Caudate nucleus (tissue), 63 donors: ENCODE measurements at places on chromosomes 5 and 9.

GRCh38 chr9:34809504-34810186, 99.7 kb upstream of the CCL21 start:
- DNase-seq: no peak

- DNase-seq: no peak
These were observed 164.0 kb upstream of the ZNF608 start for GRCh38 chr5:124910354-124911016.

GRCh38 chr5:179376701-179377420, 31.6 kb upstream of the ADAMTS2 start:
- DNase-seq: no peak

- DNase-seq: no peak
These were observed 138.1 kb downstream of the NXNL2 start for GRCh38 chr9:88672874-88673689.

- no peak for DNase-seq
These were observed 185.1 kb upstream of the DMAC1 start for GRCh38 chr9:7984692-7985091.

DNA sequence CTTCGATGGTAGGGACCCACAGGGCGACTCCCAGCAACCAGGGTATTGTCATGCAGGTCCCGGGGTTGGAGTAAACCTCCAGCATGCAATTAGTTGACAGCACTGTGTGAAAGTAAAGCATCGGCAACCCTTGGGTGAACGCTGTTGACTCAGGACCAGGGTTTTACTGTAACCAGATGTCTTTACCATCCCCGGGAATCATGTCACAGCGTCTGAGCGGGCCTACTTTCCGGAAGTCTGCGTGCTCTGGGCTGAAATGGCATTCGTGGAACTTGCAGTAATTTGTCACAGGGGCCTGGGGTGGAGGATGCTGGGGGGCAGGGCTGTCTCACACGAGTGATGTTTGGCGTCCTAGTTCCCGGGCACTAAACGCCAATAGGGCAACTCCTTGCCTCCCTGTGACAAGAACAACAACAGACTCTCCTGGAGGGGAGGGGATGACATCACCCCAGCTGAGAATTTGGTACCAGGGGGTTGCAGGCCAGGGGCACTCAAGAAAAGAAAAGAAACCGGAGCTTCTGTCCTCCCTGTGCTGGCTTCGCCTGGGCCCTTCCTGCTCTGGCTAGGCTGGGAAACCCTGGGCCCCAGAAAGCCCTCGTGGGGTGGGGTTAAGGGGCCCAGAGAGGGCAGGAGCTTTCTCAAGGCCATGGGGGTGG, 10.1 kb upstream of the UBAC1 start:
- no peak for DNase-seq

DNA sequence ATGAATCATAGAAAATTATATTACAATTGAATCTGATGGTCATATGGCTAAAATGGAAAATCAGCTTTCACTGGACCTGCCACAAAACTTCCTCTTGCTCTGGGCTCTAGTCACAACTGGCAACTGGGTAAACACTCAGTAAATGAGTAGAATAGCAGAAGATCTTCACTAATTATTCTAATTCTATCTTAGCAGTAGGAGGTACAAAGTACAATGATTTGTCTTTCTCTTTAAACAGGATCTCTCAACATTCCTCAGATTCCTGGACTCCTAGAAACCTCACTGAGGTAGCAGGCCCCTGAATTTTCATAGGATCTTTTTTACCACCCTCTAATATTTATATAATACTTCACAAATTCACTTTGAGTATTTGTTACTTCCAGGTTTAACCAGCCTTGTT, 239.9 kb upstream of the SMARCA2 start:
- no peak for DNase-seq

GRCh38 chr5:56116599-56117141, 116.5 kb downstream of the ANKRD55 start:
- no peak for DNase-seq

- no peak for DNase-seq
These were observed 52.5 kb upstream of the SEMA6A start for GRCh38 chr5:116626945-116627679.

DNA sequence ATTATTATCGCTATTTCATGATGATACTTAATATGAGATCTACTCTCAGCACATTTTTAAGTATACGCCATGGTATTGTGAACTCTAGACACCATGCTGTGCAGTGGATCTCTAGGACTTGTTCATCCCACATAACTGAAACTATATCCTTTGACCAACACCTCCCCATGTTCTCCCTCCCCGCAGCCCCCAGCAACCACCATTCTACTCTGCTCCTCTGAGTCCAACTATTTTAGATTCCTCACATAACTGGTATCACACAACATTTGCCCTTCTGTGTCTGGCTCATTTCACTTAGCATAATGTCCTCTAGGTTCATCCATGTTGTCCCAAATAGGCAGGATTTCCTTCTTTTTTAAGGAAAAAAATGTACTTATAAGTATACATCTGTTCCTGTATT, 6.6 kb upstream of the TBC1D2 start:
- no peak for DNase-seq

DNA sequence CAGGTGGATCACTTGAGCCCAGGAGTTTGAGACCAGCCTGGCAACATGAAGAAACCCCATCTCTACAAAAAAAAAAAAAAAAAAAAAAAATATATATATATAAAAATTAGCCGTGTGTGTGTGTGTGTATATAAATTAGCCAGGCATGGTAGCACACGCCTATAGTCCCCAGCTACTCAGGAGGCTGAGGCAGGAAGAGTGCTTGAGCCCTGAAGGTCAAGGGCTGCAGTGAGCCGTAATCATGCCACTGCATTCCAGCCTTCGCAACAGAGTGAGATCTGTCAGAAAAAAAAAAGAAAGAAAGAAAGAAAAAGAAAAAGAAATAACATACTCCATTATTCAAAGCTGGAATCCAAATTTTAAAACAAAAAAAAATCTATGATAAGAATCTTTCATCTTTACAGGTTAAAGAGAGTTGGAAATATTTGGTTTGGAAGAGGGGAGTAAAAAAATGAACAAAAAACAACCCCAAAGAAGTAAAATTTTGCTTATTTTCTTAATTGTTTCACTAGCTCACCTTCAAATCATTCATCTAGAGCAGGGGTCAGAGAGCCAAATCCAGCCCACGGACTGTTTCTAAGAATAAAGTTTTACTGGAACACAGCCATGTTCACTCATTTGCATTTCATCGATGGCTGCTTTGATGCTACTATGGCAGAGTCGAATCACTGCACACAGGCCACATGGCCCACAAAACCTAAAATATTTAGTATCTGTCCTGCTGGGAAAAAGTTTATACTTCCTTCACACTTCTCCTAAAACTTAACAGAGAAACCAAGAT, 109.9 kb downstream of the DROSHA start:
- no peak for DNase-seq

GRCh38 chr5:606526-607399, 5.4 kb upstream of the CEP72 start:
- DNase-seq: no peak

DNA sequence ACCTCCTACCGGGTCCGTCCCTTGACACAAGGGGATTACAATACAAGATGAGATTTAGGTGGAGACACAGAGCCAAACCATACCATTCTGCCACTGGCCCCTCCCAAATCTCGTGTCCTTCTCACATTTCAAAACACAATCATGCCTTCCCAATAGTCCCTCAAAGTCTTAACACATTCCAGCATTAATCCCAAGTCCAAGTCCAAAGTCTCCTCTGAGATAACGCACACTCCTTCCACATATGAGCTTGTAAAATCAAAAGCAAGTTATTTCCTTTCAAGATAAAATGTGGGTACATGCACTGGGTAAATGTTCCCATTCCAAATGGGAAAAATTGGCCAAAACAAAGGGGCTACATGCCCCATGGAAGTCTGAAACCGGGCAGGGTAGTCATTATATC, 463.9 kb upstream of the CDH9 start:
- DNase-seq: no peak

- no peak for DNase-seq
These were observed 173.1 kb upstream of the IER5L start for GRCh38 chr9:129351058-129351641.

DNA sequence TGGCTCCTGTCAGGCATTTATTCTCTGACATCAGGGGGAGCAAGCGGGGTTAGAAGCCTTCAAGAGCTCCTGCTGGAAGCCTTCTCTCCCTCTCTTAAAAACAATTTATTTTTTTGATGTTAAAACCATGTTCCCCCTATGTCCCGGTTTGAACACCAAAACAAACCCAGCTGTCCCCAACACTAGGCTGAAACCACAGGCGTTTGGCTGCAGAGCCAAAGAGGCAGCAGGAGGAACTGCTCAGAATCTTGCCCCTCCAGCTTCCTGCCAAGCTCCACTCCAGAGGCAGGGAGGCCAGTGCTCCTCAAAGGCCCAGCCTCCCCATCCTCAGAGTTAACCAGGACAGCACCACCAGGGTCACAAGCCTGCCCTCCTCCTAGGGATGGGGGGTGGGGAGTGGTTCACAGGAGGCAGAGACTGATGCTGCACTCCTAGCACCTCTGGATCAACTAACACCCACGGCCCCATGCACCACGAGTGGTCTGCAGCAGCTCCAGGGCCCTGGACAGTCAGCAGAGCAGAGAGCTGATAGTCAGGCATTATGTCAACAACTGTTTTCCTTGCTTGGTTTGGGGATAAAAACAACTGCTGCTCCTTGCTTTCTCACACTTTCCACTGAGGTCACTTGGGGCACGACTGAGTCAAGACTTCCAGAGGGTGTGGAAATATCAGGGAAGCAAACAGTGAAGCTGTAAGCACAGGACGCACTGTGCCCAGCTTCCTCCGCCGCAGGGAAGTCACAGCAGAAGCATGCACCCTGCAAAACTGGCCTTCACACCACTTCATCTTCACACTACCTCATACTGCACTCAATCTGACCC, 96.5 kb upstream of the ADRA1B start:
- DNase-seq: no peak

DNA sequence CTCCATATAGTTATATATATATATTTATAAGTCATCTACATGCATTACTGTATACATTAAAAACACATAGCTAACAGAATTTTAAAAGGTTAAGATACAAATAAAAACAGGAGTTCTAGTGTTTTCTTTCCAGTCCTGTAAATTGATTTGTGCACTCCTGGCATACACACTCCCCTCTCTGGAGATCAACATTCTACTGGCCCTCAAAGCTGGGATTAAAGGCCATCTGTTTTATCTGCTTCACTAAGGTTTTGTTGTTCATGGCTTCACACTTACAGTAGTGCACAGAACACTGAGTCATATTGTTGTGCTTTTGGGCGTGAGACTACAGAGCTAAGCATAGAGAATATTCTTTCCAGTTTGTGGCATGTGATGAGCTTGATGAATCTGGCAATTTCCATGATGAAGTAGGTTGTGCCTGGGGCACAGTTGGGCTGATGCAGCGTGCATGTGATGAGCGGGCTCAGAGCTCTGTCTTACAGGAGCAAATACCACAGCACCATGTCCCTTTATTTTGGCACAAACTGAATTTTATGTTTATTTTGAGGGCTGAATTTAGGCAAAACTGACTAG, 98.2 kb downstream of the TAF11L14 start:
- no peak for DNase-seq

DNA sequence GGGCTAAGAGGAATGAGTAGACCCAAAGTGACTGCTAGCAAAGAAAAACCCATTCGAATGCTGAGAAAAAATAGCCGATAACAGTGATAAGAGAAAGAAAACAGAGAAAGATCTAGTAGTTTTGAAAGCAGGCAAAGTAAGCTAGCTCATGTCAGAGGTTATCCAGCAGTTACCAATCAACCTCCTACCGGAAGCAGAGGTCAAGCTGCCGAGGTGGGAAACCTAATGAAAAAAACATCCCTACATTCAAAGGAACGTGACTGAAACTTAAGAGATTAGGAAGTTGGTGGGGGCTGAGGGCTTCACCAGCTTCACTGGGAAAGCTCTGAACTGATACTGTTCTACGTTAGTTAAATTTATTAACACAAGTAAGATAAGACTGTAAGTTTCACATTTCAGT, 32.6 kb downstream of the SSBP2 start:
- no peak for DNase-seq

DNA sequence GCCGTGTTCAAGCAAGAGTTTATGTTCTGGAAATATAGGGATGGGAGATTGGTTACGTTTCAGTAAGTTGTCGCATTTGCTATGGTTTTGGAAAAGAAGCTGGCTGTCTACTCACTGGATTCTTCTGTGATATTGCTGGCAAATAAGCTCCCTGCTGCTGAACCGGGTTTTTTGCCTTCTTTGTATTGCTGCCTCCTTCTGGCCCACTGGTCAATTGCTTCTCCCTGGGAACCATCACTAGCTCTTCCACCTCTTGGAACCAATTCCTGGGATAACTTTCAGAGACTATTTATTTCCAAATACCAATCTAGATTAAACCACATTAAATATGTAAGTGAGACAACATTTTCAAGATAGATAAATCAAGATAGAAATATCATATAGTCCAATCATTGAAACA, 43.0 kb downstream of the NUDT12 start:
- DNase-seq: no peak

DNA sequence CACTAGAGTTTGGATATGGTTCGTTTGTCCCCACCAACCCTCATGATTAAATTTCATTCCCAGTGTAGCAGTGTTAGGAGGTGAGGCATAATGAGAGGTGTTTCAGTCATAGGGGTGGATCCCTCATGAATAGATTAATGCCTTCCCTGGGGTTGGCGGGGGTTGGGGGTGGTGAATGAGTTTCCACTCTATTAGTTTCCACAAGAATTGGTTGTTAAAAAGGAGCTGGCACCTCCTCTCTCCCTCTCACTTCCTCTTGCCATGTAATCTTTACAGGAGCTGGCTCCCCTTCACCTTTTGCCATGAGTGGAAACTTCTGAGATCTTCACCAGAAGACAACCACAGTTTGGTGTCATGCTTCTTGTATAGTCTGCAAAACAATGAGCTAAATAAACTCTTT, 333.7 kb downstream of the ENC1 start:
- no peak for DNase-seq

- DNase-seq: no peak
These were observed 28.2 kb downstream of the MTRR start for GRCh38 chr5:7897014-7897600.

GRCh38 chr5:103561685-103562452, 720 bp downstream of the NUDT12 start:
- DNase-seq: peak; percentile 26

DNA sequence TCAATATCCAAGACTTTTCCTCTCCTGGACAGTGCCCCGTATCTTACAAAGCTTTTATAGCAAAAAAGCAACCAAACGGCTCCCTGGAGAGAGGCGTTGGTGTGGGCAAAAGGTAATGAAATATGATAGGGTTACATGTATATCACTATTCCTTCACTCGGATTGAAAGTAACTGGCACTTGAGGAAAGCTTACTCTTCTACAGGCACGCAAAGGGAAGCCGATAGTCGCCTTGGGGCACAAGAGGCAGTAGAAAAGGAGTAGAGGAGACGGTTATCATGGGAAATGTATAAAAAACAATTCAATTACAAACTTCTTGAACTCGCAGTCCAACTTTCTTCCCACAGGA, 1.1 kb downstream of the DIAPH1 start:
- no peak for DNase-seq

GRCh38 chr5:35363387-35363965, 133.2 kb upstream of the PRLR start:
- no peak for DNase-seq
